ENCODE measurements at places on chromosomes 1 and 21.
A peak's percentile ranks its signal among the peaks of the same experiment; 100 is the strongest.

DNA sequence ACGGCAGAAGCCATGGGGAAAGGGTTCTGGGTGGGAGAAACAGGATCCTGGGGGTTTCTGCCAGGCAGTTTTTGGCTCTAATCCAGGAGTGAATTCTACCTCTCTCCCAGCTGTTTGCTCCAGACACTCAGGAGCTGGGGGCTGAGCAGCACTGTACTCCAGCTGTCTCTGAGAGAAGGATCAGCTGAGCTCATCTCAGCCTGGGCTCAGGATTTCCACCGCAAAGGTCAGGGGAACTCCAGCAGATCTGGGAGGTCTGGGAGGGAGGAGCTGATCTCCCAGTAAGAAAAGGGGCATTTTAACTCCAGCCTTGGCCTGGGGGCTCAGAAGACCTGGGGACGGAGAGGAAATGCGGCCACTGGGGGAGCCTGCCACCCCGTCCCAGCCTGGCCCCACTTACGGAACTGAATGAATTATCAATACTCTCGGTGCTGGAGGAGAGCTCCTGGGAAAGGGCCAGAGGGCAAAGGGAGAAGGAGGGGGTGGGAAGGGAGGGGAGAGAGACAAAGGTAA, 17.3 kb downstream of the PI4KB start:
- DNase-seq = peak; percentile 77

DNA sequence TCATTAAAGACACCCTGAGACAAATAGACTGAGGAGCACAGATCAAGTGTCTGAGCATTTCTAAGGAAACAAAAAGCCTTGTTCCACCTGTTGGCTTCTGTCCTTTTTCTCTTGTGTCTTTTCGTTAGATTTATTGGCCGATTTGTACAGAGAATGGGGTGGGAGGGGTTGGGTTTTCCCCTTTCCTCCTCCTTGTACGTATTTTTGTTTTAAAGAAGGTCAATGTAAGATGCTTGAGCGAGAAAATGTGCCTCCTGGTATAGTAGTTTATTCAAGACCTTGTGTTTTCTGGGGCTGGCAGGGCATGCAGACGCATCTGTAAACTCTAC, 1.2 kb downstream of the BCL9 start:
- DNase-seq = no peak

DNA sequence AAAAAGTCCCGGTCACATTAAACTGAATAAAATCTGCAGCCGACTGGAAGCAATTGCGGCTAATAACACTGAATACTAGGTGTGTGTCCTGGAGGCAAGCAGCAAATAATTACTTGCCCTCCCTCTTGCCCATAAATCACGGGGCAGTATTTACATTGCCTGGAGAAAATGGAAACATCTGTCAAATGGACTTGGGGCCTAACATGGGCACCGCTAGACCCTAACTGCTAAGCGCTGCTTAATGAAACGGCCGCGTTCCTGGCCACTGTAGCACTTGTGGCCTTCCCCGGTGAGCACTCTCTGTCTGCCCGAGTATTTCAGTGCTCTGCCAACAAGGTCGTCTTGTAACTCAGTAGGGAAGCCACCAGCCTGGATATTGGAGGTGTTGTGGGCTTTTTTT, 23.9 kb upstream of the KNCN start:
- DNase-seq = no peak

DNA sequence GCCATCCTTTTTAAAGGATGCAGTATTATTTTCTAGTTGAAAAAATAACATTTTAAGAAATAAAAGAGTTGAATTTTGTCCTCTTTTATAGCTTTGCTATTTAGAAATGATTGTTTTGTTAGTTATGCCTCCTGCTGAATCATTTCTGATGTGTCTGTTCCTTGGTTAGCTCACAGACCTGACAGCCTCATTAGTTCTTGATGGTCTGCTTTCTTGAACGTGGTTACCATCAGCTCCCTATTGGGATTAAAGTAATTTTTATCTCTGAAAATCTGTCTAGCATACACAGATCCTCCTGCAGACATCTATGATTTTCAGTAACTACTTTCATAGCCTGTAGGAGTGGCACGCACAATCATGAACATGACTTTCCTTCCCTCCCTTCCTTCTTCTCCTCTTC, 447.6 kb upstream of the B3GALT2 start:
- DNase-seq = no peak

GRCh38 chr1:194013561-194013960, 827.1 kb upstream of the B3GALT2 start:
- no peak for DNase-seq

- peak; percentile 45 for DNase-seq
Observed at GRCh38 chr1:228735871-228736586, 750 bp downstream of the RHOU start.

DNA sequence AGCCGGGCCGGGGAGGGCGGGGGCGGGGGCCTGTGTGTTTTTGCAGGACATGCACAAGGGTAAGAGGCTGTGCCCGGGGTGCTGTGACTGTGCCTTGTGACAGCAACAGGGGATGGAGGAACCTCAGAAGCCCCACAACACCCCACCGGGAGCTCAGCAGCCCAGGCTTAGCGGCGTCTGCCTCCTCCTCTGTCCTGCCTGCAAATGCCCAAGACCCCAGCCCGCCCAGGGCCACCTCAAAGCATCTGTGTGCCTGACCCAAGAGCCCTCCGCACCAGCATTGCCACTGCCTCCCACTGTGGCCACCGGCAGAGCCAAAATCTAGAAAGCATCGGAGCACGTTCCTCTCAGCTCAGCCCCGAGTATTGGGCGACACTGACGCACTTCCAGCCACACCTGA, 2.7 kb upstream of the ACTRT2 start:
- no peak for DNase-seq

DNA sequence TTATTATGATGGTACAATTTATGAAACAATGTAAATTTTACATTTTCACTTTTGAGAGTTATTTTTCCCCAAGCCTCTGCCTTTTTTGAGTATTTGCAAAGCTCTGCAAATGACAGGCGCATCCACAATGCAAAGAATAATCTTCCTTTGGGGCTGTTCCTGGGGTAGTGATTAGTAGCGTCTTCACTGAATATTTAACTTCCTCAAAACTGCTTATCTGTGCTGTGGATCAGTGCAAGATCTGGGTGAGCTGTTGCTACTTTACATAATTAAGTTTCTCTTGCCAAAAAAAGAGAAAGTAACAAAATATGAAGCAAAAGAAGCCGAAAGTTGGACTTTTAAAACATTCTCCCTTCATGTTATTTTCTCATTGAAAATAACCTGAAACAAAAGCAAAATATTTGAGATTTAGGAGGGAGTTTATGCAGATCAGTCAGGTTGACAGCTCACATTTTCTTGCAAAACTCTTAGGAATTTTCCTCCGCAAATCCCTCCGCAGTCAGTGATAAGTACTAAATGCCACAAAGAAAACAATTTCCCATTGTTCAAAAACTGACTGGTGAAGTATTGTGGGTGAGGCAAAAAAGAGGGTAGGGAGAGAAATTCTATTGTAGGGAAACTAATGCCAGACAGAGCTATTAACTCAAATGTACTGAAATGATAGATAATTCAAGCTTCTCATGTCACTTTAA, 276.4 kb upstream of the B3GALT2 start:
- no peak for DNase-seq

DNA sequence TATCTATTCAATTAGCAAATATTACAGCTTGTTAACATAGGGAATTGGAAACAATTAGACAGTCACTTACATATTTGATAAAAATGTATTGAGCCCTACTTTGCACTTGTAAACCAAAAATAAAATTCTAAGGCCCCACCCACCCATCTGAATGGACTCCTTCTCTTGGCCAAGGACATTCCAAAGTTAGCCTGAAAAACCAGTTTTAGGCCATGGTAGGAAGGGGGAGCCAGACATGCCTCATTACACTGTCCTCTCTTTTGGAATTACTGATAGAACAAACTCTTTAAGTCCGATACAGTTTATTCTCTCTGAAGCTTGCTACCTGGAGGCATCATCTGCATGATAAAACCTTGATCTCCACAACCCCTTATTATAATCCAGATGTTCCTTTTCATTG, 28.0 kb upstream of the TSPAN2 start:
- DNase-seq = no peak

- no peak for DNase-seq
Observed at GRCh38 chr1:85555867-85556573, 24.5 kb upstream of the CCN1 start.

DNA sequence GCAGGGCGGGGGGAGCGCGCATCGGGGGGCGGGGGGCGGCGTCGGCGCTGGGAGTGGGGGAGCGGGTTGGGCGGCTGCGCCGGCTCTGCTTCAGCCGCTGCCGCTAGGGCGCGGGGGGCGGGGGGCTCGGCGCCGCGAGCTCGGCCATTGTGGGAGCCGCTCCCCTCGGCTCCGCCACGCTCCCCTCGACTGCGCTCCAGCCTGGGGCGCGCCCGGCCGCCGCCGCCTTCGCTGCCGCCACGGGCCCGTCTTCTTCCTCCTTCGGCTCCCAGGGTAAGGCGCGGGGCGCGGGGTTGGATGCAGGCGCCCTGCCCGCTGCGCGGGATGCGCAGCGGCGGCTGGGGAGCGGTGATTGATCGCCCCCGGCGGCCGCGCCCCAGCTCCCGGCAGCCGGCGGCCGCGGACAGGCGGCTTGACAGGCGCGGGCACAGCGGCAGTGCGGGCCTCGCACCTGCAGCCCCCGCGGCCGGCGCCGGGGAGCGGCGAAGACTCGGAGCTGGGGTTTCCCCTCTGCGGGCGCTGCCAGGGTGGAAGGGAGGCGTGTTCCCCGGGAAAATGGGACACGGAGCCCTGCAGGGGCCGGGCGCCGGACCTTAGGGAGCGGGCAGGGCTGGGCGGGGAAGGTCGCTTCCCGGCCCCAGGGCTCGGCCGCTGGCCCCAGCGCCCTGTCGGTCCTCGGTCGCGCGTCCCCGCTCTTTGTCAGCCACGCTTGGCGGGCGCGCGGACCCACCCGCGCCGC, 55.3 kb downstream of the NDUFS5 start:
- DNase-seq = peak; percentile 80

DNA sequence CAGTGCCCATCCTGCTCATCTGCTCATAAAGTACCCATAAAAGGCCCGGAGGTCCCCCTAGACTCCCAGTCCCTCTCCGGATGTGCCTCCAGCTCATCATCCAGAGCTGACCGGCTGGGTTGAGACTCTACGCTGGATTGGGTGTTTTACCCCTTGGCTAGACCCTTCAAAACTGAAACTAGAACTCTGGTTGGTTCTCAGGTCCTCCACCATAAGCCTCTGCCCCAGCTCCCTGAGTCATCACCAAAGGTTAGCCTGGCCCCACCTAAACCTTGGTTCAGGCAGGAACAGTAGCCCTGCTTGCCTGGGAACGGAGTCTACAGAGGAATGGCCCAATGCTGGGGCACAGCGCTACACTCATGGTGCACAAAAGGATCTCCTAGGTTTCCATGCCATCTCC, 75.1 kb downstream of the TLR5 start:
- no peak for DNase-seq
